ENCODE measurements at places on chromosomes 13 and 19.
A peak's percentile ranks its signal among the peaks of the same experiment; 100 is the strongest.

- no peak for DNase-seq
Observed at GRCh38 chr19:51573331-51573730, 2.2 kb downstream of the ZNF175 start.

- DNase-seq: no peak
Observed at GRCh38 chr13:34256236-34256635, 438.3 kb downstream of the RFC3 start.

DNA sequence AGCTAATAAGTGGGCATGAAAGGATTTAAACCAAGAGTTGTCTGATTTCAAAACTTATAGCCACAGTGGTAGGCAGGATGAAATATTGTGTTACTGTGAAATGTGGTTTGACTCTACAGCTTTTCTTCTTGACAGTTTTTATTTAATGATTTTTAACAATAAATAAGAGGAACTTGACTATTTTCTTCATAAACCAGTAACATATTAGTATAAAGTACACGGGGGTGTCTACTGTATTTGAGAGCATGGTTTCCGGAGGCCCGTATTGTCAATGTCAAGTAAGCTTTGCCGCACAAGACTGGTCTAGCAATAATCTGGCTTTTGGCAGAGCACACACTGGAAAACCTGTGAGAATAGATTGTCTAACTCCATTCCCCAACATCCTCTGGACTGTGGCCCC, 894.5 kb downstream of the PCDH9 start:
- DNase-seq: no peak

- no peak for DNase-seq
Observed at GRCh38 chr19:29882719-29883105, 59.3 kb upstream of the URI1 start.

GRCh38 chr19:39671739-39672363, 16.1 kb downstream of the LGALS16 start:
- peak; percentile 2 for DNase-seq

DNA sequence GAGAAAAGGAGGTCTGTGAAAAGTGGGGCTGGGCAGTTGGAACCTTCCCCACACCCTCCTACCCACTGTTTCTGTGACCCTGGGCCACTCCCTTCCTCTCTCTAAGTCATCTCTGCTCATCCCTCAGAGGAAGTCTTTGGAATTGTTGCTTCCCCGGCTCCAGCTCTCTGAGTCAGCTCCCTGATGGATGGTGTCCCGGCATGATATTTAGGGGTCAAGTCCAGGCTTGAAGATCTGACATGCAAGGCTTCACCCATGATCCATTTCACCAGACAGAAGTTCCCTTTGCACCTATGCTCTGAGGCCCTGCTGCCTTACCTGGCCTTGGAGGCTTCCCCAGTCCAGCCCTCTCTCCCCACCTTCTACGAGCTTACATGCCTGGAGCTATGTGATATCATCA, 13.3 kb downstream of the EXOC3L2 start:
- DNase-seq: no peak

DNA sequence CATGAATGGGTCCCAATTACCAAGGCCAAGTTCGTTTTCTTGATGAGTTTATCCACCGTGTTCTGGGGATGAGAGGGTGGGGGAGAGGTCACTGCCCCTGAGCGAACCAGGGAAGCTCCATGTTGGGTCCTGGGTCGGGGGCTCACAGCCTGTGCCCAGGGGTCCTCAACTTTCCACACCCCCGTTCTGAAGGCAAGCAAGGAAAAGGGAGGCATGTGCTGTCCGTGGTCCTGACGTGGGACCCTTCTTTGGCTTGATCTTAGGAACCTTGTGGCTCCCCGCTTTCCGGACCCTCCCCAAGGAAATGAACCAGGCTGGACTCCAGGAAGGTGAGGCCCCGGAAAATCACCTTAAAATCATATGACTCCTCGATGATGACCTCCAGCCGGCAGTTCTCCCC, 18.2 kb upstream of the MEIS3 start:
- no peak for DNase-seq

- DNase-seq: no peak
Observed at GRCh38 chr13:108534728-108535127, 94.7 kb upstream of the MYO16 start.

- no peak for DNase-seq
Observed at GRCh38 chr19:13091400-13092157, 11.1 kb downstream of the LYL1 start.

- no peak for DNase-seq
Observed at GRCh38 chr13:49246850-49247642, 679 bp upstream of the CDADC1 start.

GRCh38 chr13:83733293-83733692, 149.0 kb downstream of the SLITRK1 start:
- no peak for DNase-seq

GRCh38 chr19:50651174-50651573, 1.9 kb downstream of the C19orf81 start:
- no peak for DNase-seq

DNA sequence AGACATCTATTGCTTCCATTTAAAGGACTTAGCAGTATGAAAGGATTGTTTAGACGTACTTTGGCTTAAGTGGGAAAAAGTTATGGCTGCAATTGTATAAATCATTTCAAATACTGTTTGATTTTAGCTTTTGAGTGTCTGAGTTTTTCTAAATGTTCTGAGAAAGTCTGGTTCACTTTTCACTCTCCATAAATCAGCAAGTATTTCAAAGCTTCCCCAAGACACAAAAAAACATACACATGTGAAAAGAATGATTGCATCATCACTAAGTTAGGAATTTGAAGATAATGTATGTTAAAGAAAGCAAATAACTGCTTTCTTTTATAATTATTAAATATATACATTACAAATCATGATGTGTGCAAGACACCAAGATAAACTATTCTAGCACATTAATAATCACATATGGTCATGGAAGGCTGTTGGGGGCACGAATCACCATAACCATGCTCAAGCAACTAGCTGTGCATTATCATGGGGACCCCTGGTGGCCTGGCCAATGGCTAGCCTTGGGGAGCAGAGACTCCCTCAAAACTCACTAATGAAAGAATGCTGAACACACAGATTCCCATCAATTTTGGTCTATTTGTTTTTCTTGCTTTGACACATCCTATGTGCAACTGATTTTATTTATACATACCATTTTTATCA, 111.1 kb downstream of the MIPEP start:
- no peak for DNase-seq

GRCh38 chr13:44516771-44517170, 59.4 kb downstream of the TSC22D1 start:
- no peak for DNase-seq

DNA sequence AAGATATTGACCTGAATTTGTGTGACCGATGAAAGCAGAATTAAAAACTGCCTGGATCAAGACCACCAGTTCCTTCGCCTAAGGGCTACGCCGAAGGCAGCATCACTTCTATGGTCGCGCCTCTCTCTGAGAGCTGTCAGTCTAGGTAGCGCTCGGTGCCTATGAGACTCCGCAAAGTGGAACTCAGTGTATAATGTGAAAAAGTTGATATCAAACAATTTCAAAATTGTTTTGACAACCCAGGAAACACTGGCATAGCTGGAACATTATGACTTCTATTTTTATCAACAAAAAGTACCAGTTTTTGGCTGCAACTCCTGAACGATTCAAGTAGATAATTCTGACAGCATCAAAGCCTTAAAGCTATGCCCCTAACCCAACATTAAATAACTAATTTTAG, 223.6 kb downstream of the MYO16 start:
- DNase-seq: no peak

DNA sequence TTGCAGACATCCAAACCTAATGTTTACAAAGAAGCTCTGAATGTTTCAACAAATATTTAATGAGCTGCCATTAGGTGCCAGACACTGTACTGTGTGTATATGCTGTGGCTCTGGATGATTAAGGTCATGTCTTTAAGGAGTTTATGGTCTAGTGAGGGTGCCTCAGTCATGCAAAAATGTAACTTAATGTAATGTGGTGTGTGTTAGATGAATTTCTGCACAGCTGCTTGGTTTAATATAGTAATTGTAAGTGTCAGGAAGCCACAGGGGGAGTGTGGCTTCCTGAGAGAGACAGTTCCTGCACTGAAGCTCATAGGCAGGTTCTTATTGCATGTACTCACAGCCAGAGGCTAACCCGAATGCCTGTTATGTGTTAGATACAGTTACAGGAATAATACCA, 43.3 kb downstream of the SPATA13 start:
- DNase-seq: no peak

- DNase-seq: no peak
Observed at GRCh38 chr19:7612282-7613274, 16.8 kb downstream of the XAB2 start.

- DNase-seq: no peak
Observed at GRCh38 chr19:16210168-16210567, 12.5 kb downstream of the AP1M1 start.

GRCh38 chr13:113783966-113784644, 25.1 kb downstream of the TMEM255B start:
- DNase-seq: no peak

DNA sequence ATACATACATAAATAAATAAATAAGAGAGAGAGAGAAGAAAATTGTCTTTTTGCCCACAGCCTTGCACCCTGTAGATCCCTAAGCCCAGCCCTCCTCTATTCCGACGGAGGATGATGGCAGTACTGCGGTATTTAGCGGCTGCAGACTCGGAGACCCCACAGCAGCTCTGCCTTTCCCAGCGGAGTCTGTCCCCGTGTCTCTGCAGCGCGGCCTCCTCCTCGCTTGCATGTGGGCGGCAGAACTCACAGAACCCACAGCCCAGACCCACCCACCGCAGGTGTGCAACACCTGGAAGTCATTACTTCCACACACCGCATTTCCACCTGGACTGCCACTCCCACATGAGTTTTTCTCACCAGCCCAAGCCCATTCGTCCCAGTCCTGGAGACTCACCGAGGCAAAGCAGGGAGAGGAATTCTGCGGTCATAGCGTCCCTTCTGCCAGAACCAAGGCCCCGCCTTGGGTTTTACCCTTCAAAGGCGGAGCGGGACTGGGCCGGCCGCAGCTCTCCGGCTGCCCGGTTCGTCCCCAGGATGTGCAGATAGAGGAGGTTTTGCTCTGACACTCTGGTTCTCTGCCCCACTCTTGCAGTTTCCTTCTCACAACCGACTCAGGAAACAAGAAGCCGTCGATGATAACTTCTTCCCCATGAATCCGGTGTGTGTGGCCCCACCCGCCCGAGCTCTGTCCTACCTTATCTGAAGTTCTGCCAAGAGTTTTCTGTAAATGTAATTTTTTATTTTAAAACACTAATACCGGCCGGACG, at the start of gene VSTM1:
Gene VSTM1 (minus strand): TSS at position 548 of the 767 bp plus-strand sequence. CDS start 120 bp downstream, at position 428.
- no peak for DNase-seq

Measured in effector memory CD4-positive, alpha-beta T cell (primary cell).